Non-pigmented ciliary epithelial cell (primary cell): ENCODE measurements at places on chromosomes 5 and 9.

DNA sequence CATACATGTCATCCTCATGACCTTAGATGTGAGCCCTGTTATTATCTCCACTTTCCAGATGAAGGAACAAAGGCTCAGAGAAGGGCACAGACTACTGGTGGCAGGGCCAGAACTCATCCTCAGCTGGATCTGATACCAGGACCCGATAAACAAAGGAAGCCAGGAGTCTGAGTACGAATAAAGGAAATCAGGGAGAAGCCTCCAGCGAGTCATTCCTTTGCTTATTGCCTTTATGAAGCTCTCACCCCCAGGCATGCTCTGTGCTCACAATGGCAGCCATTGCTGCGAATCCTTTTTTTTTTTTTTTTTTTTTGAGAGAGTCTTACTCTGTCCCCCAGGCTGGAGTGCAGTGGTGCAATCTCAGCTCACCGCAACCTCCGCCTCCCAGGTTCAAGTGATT, 130.1 kb downstream of the GAPVD1 start:
- no peak for DNase-seq

- DNase-seq, result no peak
These were observed 167.2 kb upstream of the HMHB1 start for GRCh38 chr5:143644727-143645126.

- no peak for DNase-seq
These were observed 24.6 kb upstream of the SVEP1 start for GRCh38 chr9:110604171-110604601.

DNA sequence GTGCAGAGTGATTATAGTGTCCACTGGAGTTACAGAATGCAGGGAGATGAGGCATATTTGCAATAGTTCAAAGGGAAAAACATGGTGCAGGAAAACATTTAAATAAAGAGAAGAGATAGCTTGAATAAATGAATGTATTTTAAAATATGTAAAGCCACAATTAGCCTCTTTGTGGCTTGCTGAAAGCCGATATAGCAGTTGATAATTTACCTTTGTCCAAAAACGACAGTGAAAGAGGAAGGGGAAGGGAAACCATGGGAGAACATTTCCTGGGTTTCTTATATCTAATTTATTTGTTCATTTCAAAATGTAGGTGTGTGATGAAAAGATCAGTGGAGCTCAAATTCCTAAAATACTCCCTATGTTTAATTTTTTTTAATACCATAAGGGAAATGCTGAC, 156.1 kb downstream of the DENND1A start:
- DNase-seq, result no peak
